ENCODE measurements at places on chromosomes 12 and 14.

DNA sequence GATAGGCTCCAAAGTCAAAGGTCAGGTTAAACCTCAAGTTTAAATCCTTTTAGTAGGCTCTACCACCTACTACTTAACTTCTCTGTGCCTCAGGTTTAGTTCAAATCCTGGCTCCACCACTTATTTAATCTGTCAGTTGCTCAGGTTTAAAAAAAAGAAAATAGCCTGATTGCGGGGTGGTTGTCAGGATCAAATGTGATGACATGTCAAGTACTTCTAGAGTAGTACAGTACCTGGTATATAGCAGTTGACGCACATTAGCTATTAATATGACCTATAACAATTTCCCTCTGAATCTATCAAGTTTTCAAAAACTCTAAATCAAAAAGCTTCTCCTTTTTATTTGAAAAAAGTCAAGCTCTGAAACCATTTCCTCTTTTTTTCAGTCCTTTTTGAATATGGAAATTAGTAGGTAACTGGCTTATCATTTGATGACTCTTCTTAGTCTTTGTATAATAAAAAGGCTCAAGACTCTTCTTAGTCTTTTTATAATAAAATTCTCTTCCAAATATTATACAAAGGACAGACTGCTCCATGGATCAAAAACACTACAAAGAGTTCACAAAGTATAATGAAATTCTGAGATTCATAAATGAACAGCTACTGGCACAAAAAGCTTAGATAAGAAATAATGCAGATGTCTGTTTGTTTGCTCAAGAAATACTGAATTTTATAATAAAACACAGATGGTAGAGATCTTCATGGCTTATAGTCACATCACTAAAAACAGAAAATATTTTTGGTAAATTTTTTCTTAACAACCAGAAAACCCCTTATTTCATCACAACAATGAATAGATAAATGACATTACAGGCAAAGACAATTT, 5.0 kb downstream of the OSBPL8 start:
- DNase-seq = no peak

DNA sequence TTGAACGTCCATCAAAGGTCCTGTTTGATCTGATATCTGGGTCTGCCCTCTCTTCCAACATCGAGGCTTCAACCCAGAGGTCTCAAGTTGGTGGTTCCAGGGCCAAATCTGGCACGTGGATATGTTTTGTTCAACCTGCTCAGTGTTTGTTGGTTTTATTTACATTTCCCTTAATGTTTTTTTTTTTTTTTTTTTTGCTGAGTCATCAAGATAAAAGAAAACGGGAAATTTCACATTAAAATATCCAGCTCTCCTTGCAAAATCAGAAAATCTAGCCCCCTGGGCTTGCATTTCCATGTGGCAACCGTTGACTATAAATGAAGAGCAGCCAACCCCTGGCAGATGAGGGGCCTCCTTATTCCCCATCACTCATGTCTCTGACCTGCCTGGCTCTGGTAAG, 765.6 kb upstream of the TBX3 start:
- no peak for DNase-seq

DNA sequence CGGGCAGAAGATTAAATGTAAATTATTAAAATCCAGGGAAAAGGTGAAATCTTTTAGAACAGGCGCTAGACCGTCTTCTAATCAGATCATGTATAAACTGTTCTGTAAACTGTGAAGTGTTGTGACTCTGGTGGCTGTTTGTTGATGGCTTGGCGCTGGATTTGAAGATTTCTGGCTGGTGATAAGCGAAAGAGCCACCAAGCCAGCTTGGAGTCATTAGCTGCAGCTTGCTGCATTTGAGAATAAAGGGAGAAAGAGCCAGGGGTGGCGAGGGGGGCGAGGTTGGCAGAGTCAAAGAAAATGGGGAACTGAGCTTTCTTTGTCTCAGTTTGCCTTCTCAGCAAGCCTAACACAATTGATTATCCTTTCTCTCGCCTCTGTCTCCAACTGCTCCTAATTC, 8.0 kb downstream of the SYNDIG1L start:
- DNase-seq = no peak

DNA sequence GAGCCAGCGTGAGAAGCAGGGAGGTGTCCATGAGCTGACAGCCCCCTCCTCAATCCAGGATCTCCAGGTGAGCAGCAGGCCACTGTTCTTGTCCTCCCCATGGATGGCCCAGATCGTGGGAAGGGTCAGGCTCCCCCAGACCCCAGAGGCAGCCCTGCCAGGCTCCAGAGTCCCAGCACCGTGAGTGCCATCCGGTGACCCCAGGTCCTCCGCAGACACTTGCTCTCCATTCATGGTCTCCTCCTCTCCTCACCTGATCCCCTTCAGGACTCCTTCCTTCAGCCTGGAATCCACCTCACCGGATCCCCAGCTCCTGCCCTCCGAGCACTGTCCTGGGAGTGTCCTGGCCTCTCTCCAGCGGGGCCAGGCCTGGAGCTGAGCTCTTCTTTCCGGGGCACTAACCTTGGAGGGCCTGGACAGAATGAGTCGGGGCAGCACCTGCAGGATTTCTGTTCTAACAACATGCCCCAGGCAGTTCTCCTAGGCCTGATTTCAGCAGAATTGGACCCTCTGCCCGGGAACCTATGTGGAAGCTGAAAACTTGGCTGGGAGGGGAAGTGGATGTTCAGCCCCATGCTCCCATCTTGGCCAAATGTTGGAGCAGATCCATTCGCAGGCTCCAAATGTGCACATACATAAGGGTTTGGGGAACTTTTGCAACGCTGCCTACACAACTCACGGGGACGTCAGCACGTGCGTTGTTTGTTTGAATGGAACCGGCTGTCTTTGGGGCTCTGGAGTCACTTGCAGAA, 341.6 kb upstream of the SFSWAP start:
- no peak for DNase-seq

- no peak for DNase-seq
Measured at GRCh38 chr14:71891970-71892369, 40.3 kb upstream of the RGS6 start.

DNA sequence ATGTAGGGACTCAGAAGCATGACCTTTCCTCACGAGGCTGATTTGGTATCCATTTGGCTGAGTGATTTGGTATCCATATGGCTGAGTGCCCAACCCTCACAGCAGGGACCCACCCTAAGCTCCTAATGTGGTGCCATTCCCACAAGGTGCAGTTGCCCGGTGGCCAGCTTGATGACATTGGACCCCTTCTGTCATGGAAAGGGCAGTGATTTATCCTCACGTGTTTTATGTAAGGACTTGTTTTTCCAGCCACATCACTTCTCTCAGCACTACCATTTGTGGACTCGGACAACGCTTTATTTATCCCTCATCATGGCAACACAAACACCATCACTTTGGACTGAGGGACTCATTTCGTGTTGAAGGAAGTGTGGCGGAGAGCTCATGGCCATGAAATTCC, 8.5 kb upstream of the CDC42BPB start:
- no peak for DNase-seq

- no peak for DNase-seq
Measured at GRCh38 chr12:128850400-128850799, 2.9 kb upstream of the GLT1D1 start.

DNA sequence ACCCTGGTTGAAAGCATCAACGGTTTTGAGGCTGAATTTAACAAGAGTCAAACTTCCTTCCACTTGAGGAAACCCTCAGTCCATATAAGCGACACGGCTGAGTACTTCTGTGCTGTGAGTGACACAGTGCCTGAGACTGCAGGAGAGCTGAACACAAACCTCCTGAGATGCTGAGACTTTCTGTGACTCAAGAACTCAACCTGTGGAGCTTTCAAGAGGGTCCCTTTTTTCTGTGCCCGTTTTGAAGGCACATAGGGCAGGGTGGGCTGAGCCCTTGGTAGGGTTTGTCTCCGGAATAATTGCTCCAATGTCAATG, 305.3 kb upstream of the OR4E1 start:
- DNase-seq = no peak

DNA sequence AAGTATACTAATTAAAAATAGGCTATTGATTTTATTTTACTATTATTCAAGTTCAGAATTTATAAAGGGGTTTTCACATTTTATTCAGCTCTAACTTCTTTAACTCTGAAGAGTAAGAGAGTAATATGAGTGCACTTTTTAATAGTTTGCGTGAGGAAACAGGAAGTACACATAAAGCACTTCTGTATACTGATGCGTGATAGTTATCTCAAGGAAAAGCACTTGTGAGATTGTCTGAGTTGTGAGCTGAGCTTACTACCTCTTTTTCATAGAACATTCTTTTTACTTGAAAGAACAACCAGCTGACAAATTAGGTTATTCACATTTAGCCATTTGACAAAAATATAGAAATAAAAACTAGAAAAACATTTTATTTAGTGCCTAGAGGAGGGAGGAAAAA, 1.9 kb downstream of the RAD51AP1 start:
- DNase-seq = no peak

- no peak for DNase-seq
Measured at GRCh38 chr12:65204886-65205525, 35.6 kb downstream of the LEMD3 start.

DNA sequence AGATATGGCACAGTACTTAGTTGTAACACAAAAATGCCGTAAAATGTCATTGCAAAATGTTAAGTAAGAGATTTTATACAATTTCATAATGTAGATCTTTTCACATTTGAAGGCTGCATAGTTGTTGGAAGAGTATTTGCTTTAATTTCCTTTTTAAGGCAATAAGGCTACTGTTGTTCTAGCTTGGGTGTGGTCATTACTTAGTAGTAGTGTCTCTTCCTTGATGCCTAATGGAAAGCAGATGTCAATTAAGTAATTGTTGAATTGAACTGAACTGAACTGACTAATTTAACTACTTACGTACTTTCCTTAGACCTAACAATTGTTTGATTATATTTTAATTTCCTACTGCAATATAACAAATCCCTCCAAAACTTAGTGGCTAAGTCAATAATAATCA, 181.7 kb downstream of the FLRT2 start:
- DNase-seq = no peak
